ENCODE measurements at places on chromosomes 3 and 15.

- DNase-seq = no peak
Observed at GRCh38 chr3:10406414-10406813, 85.5 kb upstream of the SEC13 start.

GRCh38 chr15:64599226-64599625 lies 138.8 kb downstream of the ZNF609 start:
- DNase-seq = no peak

DNA sequence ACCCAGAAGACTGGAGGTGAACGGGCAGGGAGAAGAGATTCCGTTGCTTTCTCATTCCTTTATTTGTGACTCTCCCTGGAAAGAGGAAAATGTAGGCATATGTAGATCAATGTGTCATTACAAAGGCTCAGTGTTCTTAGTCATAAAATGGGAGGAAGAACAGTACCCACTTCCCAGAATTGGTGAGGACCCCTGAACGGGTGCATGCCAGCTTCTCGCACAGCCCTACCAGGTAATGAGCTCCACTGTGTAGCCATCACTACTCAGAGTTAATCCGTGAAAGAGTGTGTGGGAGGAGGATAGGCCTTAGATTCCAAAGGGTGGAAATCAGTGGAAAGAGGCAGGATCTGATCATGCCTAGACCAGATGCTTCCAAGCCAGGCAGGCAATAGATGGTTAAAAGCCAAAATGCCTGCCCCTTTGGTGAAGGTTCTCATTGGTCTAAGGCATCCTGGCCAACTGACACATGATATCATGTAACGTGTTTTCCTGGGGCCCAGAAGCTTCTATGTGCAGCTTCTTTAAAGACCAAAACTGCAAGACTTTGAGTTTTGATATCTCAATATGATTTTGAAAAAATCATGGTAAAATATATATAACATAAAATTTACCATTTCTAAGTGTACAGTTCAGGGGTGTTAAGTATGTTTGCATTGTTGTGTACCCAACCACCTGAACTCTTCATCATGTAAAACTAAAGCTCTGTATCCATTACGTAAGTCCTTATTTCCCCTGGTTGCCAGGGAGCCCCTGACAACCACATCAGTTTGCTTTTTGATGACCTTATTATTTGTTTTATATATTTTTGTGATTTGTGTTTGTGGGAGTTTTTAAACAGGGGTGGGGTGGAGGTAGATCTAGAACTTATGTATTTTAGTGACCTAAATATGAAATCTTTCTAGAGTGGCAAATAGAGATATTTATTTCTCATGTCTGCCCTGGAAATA lies 402.2 kb upstream of the CFAP20DC start:
- no peak for DNase-seq

- no peak for DNase-seq
Observed at GRCh38 chr15:57253082-57253481, 123.2 kb upstream of the CGNL1 start.

DNA sequence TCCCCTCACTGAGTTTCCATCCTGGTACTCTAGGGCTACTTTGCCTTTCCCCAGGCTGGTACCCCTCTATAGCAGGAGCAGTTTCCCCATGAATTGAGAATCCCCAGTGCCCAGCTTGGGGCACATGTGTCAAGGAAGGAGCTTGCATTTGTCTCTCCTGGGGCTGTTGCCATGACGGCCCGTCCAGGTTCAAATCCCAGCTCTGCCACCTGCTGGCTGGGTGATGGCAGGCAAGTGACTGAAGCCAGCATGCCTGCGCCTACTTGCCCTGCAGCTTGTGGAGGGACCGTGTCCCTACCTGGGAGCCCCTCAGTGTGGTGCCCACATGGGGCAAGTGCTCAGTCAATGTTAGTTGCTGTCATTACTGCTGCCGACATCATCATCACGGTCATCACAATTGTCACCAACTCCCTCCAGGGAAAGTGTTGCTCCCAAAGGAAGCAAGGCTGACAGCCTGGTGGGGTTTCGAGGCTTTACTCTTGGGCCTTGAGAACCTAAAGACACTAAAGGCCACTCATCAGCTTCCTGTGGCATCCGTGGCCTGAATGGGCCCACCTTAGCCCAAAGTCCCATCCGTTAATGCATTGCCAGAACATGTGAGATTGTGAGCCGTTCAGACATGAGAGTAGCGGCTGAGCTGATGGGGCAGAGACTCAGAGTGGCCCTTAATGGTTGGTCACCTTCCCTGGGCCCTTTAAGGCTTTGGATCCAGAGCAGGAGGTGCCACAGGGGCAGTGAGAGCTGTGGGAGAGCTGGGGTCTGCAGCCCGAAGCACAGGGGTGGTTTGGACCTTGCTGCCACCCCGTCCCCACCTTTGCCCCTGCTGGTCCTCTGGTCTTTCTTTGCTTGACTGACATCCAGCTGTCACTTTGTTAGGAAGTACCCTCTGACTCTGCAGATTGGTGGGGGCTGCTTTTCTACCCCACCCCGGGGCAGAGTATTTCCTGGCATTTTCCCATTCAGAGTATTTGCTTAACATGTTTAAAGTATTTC lies 144.4 kb downstream of the DNAJB8 start:
- DNase-seq = peak; percentile 44

GRCh38 chr3:184261270-184261853 lies at the start of gene CAMK2N2:
CAMK2N2 (minus strand) TSS chr3:184261553; CDS start chr3:184261285, 268 bp downstream.
- DNase-seq = peak; percentile 97

DNA sequence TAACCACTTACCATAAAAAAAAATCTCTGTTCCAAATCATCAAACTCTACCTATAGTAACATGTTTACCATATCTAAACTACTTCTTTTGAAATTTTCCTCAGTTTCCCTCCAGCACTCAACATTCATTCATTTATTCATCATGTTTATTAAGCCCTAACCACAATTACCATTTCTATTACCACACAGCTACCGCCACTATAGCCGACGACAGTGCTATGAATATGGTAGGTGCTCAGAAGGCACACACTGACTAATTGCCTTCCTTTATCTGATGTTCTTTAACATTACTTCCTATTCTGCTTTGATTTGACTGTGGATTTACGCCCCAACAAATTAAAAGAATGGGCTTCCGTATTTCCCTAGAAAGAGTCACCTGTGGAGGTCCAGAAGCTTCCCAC lies 43.9 kb downstream of the GUCA1C start:
- no peak for DNase-seq

DNA sequence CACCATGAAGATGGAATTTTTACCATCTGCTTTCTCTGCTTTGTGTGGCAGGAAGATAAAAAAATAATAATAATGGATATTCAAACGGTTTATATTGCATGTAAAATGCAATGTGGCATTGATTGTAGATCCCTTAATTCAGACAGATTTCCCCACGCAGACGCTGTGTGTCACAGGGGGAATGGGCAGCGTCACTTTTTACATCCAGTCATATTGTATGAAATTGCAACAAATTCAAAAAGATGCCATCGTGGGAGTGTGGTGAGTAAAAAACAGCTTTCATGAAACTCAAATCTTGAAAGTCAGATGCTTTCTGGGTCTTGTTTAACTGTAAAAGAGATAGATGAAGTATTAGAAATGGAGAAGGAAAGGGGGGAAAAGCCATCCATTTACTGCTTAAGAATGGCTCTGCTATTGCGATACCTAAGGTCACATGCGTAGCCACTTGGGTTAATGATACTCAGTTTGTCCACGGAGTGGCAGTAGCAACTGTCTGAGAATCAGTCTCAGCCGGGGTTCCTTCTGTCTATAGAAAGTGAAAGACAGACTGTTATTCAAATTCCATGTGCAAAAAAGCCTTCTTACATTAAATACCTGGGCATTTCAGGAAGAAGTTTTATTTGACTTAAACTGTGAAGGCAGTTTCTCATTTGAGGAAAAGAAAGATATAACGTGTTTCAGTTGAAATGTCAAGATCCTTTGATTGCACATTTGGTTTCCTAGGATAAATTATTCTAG lies 28.5 kb downstream of the BTD start:
- peak; percentile 62 for DNase-seq

All from SK-N-DZ (cell line).